ENCODE measurements at places on chromosomes 2 and 18.

DNA sequence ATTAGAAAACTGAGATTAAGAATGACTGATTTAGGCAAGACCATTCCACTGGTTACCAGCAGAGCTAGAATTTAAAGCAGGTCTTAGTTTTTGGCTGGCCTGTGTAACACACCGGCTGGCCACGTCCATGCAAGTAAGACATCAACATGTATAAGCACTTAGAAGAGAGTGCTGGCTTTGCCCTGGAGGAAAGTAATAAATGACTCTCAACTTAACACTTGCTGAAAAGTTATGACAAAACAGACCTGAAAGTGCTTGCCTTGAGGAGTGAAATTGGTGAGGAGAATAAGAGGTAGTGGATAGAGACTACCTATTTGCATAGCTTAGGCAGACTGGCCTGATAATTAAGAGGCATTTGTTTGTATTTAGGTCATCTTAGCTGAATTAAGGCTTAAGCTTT, 165.7 kb upstream of the KCNJ3 start:
- no peak for DNase-seq

DNA sequence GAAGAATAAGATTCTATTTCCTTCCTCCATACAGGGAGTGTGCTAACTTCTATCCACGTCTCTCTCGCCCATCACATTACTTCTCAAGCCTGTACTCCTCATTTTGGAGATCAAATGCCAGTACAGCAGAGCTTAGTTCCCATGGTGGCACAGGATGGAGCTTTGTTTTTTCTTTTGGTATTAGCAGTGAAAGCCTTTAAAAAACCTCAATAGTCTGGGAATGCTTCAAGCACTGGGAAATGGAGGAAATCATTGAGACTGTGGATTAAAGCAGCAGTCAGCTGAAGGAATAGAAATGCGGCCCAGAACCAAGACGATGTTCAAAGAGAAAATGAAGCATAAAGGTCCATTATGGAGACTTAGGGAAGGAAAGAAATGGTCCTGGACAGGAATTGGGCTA, 102.3 kb downstream of the NRXN1 start:
- DNase-seq = no peak

GRCh38 chr2:180705122-180705521, 275.3 kb upstream of the UBE2E3 start:
- no peak for DNase-seq

DNA sequence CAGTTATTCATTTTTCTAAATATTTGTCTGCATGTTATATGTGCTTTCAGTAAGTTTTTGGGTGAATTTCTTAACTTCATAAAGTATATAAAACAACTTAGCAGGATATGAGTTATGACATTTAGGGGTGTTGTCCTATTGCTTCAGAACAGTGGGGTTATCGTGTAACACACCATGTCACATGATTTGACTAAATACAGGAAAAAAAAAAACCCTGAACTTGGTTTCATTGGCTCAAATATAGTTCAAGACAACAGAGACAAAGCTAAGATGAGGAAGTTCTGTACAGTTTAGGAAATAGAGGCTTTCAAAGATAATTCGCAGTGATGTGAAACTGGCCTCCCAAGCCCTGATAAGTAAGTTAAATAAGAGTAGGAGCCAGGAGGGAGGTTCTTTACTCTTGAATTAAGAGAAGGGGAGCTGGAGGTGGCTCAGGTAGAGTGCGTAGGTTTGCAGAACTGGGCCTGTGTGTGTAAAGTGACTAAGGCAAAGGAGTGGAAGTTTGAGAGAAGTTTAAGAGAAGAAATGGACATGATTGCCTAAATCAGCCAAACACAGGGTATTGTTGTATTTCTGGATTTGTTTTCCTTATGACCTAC, 53.9 kb downstream of the LIMS1 start:
- DNase-seq = no peak

Measured in skin of body (tissue), 3 donors.